ENCODE measurements at places on chromosomes 2 and 18.

- no peak for DNase-seq
These were observed 41.1 kb downstream of the CDK15 start for GRCh38 chr2:201847481-201847880.

DNA sequence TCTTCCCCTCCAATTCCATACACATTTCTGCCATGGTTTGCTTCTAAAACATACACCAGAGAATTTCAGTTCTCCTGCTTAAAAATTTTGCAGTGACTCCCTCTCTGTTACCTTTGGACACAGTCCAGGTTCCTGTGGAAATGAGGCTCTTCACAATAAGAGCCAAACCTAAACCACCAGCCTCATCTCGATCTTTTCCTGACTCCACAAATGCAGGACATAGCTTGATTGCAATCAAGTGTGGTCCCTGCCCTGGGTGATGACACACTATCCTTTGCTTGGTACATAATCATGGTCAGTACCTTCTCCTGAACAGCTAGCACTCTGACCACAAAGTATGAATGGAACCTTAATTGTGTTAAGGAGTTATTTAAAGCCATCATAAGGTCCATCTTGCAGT, 134.9 kb upstream of the CHAC2 start:
- DNase-seq: peak; percentile 45

- DNase-seq: no peak
These were observed 6.1 kb upstream of the CUL3 start for GRCh38 chr2:224591220-224591619.

GRCh38 chr18:67043276-67043675, 439.4 kb upstream of the CDH19 start:
- DNase-seq: no peak

DNA sequence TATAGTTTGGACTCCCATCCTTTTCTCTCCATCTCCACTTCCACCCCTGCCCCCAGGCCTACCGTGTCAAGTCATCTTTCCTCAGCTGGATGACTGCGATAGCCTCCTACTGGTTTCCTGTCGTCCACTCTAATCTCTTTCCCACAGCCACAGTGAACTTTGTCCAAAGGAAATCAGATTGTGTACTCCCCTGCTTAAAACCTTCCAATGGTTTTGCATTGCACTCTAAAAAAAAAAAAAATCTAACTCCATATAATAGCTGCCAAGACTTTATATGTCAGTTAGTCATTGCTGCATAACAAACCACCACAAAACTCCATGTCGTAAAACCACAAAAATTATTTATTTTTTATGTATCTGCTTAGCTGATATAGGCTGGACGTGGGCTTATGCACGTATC, 160.2 kb upstream of the CCDC68 start:
- DNase-seq: no peak

GRCh38 chr2:88247531-88247930, 77.4 kb downstream of the THNSL2 start:
- DNase-seq: no peak

DNA sequence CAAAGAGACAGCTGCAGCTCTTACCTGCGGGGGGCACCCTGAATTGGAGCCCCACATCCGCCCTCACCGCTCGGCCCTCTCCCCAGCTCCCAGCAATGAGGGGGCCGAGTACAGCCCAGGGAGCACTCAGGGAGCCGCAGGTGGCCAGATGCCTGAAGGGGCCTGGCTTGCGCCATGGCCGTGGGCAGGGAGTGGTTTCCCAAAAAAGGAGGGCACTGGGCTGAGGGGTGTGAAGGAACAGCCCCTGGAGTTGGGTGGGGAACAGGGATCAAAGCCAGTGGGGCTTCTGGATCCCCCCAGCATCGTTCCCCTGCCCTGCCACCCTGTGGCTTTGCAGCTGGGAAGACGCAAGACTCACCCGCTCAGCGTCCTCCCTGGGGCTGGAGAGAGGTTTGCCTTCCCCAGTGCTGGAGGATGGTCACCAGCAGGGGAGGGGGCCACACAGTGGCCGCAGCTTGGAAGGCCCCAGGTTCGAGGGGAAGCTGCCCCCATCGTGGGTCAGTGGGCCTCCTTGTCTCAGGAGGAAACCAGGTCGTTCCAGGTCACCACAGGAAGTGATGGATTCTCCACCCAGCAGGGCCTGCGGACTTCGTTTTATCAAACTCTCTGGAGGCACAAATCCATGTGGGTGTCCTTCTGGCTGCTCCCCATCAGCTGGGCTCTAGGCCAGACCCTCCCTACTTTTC, 68.2 kb upstream of the HPCAL1 start:
- no peak for DNase-seq

GRCh38 chr18:27135504-27136207, 49.5 kb downstream of the CHST9 start:
- DNase-seq: no peak

DNA sequence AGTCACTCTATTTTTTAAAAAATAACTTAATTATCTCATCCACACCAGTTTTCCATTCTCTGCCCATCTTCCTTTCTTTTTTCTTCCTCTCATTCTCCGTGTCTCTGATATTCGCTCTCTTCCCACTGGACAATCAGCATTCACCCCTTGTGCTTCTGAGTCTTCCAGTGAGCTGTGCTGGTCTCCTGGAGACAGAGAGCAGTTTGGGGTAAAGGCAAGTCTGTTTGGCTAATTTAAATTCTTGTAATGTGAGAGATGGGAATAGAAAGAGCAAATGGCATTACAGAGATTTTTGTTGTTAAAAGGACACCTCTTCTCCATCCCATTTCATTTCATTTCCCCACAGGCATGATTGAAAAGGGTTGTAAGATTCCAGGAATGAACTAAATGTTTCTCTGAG, 107.5 kb downstream of the DTNA start:
- no peak for DNase-seq

GRCh38 chr2:62657783-62658182, 47.7 kb upstream of the EHBP1 start:
- DNase-seq: no peak

GRCh38 chr18:6056171-6056910, 161.0 kb upstream of the TMEM200C start:
- DNase-seq: no peak

DNA sequence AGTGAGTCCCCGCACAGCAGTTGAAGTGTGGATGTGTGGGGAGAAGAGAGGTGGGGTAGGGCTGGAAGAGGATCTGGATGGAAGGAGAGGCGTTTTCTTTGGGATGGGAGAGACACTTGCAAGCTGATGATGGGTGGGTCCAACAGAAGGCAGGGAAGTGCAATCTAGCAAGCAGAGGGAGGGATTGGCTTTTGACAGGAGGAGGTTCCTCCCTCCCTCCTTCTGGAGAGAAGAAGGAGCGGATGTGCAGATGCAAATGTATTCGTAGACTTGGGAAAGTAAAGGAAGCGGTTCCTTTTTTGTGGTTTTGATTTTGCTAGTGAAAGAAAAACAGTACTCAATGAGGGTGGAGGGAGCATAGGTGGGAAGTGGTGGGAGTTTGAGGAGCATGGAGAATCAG, 48.9 kb downstream of the LAMA3 start:
- no peak for DNase-seq

GRCh38 chr2:152546230-152546837, 170.9 kb downstream of the PRPF40A start:
- no peak for DNase-seq

- no peak for DNase-seq
These were observed 61.4 kb downstream of the PRPF40A start for GRCh38 chr2:152655880-152656279.

GRCh38 chr2:128145651-128146050, 54.7 kb downstream of the UGGT1 start:
- DNase-seq: no peak

GRCh38 chr2:33013684-33014110, 66.9 kb downstream of the LTBP1 start:
- no peak for DNase-seq

- DNase-seq: no peak
These were observed 174.9 kb downstream of the SOX11 start for GRCh38 chr2:5867056-5867455.

DNA sequence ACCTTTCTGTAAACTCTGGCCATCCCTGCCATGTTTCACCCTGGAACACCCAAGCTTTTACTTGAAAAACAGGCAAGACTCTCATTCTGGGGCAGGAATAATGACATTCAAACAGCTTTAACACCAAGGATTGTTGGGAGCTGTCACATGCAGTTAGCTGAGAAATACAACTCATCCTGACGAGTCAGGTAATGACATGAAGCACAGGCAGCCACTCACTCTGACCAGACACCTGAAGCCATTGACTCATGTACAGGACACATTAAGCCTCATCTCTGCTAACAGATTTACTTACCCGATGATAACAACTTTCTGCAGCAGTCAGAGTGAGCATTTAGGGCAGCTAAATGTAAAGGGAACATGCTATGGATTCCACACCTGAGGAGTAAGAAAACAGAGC, 163.1 kb upstream of the PGAP1 start:
- no peak for DNase-seq

GRCh38 chr2:202270487-202270886, 4.9 kb downstream of the NOP58 start:
- no peak for DNase-seq
